ENCODE measurements at places on chromosomes 11 and 22.

- peak; percentile 56 for DNase-seq
Observed at GRCh38 chr11:3000032-3000961, 8.2 kb upstream of the NAP1L4 start.

GRCh38 chr11:70623906-70624597, 225.7 kb downstream of the CTTN start:
- no peak for DNase-seq

- DNase-seq = no peak
Observed at GRCh38 chr22:49975543-49976389, 15.2 kb downstream of the PIM3 start.

DNA sequence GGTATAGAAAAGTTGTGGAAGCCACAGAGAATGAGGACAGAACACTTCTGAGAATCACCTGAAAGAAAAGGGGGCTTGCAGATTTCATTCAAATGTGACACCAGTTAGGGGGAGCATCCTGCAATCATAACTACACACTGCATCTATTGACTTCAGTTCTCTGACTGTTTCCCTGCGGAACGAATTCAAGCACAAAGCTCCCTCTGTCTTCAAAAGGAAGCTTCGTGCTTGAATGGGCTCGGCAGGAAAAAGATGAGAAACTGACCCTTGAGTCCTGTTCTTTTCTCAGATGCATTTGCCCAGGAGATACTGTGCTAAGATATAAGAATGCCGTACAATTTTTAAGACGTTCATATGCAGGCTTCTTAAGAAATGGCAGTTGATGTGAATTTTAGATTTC, 2000.4 kb upstream of the RAG2 start:
- DNase-seq = no peak

DNA sequence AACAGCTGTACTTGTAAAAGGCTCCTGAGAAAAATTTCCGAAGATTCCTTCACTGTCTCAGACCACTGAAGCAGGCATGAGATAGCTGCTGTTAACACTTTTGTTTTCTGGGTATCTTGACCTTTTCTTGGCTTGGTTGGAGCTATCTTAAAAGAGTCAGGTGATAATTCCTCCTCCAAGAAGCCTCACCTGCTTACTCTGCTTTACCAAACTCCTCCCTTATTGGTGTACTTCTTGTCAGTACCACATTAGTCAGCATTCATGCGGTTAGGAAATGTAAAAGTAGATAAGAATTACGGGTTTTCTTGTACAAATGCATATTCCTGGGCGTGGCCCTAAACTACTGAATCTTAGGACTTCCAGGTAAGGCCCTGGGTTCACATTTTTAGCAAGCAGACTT, 489.8 kb upstream of the LARGE1 start:
- no peak for DNase-seq

GRCh38 chr11:68460741-68461574, at the start of gene PPP6R3:
TSS of gene PPP6R3 (plus strand) at chr11:68460752. CDS start at chr11:68537665, 76,913 bp downstream.
- peak; percentile 61 for DNase-seq

All from dermis microvascular lymphatic vessel endothelial cell (primary cell).